ENCODE measurements at places on chromosomes 1 and 21.

GRCh38 chr1:230230948-230231773, 164.1 kb downstream of the GALNT2 start:
- DNase-seq = no peak

- no peak for DNase-seq
Observed at GRCh38 chr21:29313662-29314408, 15.1 kb downstream of the BACH1 start.

DNA sequence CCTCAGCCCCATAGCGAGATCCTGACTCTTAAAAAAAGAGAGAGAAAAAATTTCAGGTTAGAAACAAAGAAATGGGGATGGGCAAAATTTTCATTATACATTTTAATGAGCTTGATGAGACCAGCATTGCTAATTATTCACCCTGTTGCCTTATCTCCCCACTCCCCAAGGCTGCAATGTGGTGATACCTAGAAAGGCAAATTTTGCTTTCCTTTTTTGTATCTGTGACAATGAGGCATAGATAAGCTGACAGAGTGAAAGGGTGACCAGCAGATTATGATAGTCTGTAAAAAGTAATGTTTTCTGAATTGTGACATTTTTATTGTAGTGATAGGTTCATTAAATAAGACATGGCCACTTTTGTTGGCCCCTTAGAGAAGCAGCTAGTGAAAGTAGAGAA, 12.9 kb downstream of the SRRM1 start:
- DNase-seq = no peak

- DNase-seq = no peak
Observed at GRCh38 chr1:221100611-221101010, 221.4 kb downstream of the HLX start.

DNA sequence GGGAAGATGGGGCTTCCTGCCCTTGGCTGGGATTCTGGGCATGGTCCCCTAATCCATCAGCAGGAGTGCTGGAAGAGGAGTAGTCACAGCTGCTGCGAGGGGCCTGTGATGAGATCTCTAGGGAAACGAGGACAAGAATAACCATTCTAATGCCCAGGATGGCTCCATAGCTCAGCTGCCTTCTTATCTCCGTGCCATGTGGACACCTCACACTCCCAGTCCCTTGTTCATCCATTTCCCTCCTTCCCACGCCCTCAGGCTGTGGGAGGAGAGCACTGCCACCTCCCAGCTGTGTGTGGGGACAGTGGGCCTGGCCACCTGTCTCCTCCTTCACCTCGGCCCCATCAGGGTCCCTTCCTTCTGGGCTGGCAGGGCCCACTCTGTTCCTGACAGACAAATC, 16.1 kb upstream of the ETV3 start:
- DNase-seq = no peak

- DNase-seq = no peak
Observed at GRCh38 chr1:108007070-108007469, 42.1 kb upstream of the VAV3 start.

- DNase-seq = no peak
Observed at GRCh38 chr1:154222918-154223317, 2.2 kb downstream of the UBAP2L start.

DNA sequence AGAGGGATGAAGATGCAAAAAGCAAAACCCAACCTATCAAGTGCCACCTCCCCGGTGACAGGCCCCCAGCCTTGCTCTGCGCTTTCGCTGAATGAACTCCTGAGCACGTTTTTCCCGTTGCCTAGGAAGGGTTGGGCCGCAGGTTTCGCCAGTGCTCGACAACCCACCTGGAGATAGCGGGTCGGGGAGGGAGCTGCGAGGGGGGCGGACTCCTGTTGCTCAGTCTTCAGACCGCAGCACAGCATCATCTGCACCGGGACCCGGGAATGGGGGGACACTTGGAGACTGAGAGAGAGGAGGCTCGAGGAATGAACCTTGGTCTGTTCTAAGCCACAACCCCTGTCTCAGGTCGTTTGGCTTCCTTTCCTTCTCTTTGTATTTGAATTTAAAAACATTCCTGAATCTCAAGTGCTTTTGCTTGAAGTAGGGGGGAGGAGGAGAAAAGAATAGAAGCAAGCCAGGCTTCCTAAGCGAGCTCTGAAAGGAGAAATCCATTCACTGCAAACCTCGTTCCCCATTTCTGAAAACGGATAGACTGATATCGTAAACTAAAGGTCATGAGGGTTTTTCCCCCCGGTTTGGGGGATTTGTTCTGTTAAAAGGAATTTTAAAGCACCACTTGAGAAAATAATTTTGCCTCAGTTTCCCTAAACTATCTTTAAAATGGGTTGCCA, 1.2 kb downstream of the AK5 start:
- DNase-seq = no peak

GRCh38 chr1:42983253-42983652, 24.6 kb upstream of the SLC2A1 start:
- no peak for DNase-seq

- no peak for DNase-seq
Observed at GRCh38 chr1:228455715-228456114, 31.5 kb upstream of the RNF187 start.

DNA sequence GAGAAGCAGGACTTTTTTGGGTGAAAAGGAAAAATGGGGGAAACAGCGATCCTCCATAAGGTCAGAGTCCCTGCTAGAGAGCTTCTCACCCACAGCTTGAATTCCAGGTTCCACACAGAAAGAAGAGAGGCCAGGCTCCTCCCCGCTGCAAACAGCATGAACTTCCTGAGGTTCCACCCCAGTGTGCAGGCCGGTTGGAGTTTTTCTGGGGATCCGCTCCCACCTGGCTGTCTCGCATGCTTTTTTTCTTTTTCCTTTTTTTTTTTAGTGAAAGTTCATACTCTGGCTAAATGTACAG, 595.1 kb upstream of the ZP4 start:
- DNase-seq = no peak

DNA sequence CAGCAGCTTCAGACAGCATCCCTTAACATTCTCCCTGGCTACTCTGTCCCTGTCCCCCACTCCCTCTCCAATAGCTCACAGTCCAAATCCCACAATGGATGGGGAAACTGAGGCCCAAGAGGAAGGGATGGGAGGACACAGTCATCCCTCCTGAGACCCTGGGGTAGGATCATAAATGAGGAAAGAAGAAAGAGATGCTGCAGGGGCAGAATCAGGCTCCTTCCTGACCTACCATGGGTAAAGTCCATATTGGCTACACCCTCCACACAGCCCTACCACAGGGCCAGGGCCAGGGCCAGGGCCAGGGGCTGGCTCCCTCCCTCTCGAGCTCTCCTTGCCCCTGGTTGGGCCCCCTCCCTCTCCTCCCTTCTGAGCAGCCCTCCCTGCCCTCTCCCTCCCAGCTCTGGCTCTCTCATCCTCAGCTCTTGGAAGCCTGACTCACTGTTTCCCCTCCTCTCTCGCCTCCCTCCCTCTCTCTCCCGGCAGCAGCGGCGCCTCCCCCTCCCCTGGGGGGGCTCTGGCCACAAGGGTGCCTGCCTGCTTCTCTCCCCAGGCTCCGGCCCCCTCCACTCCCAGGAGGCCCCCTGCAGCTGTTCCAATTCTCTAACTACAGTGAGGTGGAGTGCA, 4.9 kb downstream of the AHDC1 start:
- no peak for DNase-seq

GRCh38 chr1:161096530-161096929, 1.6 kb upstream of the KLHDC9 start:
- no peak for DNase-seq

- no peak for DNase-seq
Observed at GRCh38 chr1:205319081-205320018, 2.2 kb downstream of the NUAK2 start.

DNA sequence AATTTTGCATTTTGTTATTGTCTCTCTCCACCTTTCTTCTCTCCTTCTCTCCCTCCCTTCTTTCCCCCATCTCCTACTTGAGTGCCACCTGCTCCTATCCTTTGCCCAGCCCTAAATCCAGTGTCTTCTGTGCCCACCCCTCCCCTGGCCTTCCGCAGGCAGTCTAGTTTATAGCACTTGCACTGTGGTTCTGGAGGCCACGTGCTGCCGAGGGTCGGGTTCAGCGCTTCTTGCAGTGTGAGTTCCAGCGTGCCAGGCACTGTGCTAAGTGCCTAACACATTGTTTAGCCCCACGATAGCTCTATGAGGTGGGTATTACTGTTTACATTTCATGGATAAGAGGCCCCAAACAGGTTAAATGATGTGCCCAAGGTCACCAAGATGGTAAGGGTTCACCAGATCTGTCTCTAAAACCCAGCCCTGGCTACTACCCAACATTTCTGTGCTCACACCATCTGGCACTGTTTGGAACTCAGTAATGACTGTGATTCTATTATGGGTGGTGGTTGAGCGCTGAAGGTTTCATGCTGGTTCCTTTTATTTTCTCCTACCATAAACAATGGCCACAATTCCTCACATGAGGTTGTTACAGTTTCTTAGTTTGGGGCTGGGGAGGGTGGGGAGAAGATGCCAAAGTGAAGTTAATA, 14.1 kb upstream of the ATP1A4 start:
- DNase-seq = no peak

GRCh38 chr1:2360588-2361364, 30.6 kb downstream of the MORN1 start:
- no peak for DNase-seq

- no peak for DNase-seq
Observed at GRCh38 chr1:68143633-68144032, 88.7 kb downstream of the WLS start.

- DNase-seq = no peak
Observed at GRCh38 chr1:183675381-183675780, 22.3 kb upstream of the APOBEC4 start.

DNA sequence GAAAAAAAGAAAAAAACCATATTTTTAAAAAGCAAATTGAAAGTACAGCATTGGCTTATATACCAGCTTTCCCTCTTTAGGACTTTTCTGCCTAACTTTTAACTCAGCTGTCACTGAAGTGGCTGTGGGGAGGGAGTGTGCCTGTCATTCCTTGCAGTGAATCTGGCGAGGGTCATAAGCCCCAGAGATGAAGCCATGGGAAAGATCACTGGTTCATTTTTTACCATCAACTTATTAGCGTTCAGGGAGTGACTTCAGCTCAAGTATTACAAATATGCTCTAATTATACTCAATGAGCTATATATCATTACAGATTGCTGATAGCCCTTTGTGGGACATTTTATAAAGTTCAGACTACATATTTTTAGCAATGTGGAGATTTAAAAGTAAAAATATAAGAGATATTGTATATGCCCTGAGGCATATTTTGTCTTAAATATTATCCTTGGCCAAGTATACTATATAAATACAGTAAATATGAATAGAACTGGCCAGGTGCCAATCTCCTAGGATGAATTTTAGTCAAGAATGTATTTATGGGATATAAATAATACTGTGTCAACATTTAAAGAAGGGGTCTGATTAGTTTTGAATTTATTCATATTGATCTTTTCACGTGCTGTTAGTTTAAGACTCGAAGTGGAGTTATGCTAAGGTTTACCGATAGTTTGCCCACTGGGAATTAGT, 4.4 kb downstream of the TGFB2 start:
- DNase-seq = no peak

DNA sequence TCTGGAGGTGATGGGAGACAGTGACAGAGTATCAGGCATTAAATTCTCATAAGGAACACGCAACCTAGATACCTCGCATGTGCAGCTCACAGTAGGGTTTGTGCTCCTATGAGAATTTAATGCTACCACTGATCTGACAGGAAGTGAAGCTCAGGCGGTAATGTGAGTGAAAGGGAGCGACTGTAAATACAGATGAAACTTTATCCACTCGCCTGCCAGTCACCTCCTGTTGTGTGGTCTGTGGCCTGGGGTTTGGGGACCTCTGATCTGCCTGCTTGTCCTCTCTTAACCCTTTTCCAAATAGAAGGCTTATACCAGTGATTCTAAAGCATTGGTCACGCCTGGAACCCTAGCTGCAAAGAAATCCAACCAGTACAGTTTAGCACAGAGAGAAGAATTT, 15.3 kb downstream of the GABPA start:
- no peak for DNase-seq

GRCh38 chr1:1841575-1841995, 49.3 kb downstream of the GNB1 start:
- no peak for DNase-seq

DNA sequence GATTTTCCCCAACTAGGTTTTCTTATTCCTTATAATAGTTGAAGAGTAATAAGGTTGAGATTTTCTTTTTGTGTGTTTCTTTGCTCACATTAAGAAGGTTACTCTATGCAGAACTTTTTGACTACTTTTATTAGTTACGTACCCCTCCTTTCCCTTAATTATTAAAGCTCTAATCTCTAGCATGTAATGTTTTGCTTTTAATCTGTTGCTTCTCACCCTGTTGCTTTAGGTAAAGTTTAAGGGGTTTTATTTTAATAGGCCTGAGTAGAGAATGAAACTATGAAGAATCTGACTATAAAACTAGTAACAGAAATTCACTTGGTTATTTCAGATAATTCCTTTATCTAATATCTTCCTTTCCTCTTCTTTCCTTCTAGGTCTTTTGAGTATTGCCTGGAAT, 53.4 kb downstream of the POU2F1 start:
- DNase-seq = no peak

DNA sequence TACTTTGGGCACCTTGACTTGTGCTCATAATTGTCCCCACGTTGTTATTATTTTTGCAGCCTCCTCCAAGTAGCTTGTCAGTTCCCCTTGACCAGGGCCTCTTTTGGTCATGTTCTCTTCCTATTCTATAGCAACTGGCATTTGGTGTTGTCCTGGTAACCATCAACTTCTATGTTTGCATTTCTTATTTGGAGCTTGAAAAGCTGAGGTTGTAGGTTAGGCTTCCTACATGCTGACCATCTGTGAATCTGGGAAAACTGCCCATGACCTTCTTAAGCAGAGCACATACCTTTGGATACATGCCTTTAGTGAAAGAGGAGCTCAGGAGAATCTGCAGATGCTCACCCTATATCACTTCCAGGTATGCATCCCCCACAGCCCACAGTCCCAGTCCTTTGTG, 160.8 kb downstream of the HHAT start:
- DNase-seq = no peak

DNA sequence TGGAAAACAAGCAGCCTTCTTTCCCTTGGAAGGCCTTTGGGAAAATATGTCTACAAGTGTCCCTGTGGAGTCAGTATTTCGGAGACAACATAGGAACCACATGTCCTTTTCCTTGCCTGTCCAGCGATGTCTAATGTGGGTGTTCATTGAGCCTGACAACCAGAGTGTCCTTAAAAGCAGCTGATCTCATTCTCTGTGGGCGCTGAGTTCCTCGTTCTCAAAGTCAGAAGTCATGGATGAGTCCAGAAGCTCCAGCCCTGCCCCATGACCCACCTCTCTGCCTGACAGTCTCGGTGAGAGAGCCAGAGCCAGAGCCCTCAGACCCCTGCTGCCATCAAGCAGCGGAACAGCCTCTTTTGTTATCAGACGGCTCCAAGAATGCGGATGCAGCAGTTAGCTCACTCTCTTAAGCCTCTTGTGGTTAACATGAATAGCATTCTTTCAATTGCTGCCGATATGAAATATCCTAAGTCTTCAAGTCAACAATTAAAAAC, 329.2 kb downstream of the TGFB2 start:
- DNase-seq = no peak
